EH (cell line): ENCODE measurements at places on chromosomes 1 and 21.

GRCh38 chr1:40130892-40131291 lies 30.3 kb upstream of the RLF start:
- DNase-seq = peak; percentile 75

DNA sequence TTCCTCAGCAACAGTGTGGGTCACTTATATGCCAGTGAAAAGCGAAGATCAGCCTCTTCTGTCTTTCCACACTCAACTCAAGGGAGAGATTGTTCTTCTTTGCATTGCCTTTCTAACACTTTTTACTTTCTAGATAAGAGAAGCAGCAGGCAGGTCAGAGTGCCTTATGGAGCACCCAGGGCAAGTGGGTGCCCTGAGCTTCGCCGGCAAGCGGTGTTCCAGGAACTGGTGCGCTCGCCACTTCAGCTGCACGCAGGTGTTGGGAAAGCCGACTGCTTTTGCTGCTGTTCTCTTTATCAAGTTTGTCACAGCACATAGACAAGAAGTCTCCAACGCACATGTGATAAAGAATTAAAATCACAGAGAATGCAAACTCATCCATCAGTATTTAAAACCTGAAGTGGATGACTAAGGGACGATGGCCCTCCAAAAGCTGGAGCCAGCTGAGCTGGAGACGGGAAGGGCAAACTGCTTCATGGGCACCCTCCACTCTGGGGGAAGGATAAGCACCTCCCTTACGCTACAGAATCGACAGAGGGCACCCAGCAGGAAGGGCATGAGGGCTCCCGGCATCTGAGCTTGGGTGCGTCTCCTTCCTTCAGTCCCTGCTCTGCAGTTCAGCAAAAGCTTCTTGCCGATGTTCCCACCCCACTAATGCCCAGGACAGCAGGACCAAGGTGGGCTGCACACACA lies 20.7 kb downstream of the UBE2G2 start:
- DNase-seq = no peak

- DNase-seq = peak; percentile 37
These were observed 17.0 kb downstream of the RBP7 start for GRCh38 chr1:10014016-10014415.

GRCh38 chr1:10155087-10155712 lies 55.2 kb upstream of the KIF1B start:
- peak; percentile 35 for DNase-seq

DNA sequence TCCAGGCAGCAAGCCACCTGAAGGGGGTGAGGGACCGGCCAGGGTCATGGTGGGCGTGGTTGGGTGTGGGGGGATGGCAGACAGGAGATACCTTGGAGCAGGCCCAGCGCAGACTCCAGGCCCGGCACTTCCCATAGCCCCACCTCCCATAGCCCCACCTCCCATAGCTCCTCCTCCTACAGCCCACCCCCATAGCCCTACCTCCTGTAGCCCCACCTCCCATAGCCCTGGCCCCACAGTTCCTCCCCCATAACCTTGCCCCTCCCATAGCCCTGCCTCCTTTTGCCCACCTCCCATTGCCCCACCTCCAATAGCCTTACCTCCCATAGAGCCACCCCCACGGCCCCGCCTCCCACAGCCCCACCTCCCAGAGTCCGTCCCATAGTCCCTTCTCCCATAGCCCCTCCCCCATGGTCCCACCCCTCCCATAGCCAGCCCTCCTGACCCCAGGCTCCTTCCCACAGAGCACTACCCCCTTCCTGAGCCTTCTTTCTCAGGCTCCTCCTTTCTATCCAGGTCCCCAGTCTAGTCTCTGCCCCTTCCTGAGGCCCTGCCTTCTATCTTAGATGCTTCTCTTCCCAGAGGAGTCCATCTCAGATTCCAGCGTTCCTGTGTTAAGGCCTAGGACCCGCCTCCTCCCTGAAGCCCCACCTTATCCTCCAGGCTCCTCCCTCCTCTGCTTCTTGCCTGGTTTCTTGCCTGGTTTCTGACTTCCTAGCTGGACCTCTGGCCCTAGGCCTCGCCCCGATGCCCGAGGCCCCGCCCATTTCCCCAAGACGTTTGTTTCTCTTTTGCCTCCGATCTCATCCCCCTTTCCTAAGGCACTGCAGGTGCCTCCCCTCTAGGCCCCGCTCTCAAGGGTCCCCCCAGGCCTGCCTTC lies 46.8 kb downstream of the PTPRU start:
- peak; percentile 77 for DNase-seq

DNA sequence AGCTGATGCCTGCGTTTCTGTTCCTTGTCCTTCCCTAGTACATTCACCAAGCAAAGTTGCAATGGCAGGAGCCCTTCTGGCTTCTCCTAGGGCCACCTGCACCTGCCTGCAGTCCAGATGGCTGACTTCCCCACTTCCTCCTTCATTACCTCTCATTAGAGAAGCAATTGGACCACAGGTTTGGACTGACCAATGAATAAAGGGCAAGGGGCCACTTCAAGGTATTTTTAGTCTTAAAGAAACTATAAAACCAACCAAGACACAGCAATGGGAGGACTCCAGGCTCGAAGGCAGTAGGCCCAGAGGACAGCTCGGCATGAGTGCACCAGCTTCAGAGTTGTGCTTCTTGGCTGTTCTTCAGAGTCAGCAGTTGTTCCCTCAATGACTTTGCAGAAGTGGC lies 60.8 kb upstream of the ROR1 start:
- no peak for DNase-seq

DNA sequence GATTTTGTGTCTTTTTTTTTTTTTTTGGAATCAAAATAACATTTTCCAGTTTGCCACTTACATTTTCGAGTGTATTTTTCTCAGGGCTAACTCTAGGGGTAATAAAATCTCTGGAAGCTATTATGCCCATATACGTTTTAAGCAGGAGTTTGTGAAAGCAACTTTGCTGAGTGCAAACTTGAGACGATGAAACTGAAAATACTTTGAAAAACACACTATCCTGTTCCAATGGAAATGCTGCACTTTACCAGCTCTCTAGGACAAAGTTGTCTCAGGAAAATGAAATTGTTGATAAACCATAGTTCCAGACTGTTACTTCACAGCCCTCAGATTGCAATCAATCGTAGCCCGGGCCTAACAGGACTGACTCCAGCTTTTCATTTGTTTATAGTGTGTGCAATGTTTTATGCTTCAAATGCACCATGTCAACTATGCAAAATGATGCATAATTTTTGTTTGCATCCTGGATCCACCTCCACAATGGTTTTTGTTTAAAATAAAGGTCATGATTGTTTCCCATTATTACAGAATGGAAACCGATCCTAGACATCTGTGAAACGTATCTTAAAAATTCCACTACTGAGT lies 220.6 kb upstream of the PKN2 start:
- DNase-seq = no peak

DNA sequence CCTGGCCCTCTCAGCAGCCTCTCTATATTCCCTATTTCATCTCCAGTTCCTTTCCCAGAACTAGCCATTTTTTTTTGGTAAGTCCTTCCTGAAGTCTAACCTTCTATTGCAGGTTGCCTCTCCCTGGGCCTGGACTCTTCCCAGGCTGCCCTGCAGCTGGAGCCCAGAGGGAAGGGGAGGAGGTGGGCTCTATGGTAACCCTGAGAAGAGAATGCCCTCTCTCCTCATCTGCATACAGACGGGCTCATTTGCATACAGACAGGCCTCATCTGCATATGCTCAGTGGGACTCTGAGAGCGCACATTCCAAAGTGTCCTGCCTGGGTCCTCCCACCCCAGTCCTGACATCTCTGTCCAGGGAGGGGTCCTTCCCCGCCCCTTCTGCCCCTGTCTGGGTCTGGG lies 32.7 kb downstream of the RHBG start:
- no peak for DNase-seq

DNA sequence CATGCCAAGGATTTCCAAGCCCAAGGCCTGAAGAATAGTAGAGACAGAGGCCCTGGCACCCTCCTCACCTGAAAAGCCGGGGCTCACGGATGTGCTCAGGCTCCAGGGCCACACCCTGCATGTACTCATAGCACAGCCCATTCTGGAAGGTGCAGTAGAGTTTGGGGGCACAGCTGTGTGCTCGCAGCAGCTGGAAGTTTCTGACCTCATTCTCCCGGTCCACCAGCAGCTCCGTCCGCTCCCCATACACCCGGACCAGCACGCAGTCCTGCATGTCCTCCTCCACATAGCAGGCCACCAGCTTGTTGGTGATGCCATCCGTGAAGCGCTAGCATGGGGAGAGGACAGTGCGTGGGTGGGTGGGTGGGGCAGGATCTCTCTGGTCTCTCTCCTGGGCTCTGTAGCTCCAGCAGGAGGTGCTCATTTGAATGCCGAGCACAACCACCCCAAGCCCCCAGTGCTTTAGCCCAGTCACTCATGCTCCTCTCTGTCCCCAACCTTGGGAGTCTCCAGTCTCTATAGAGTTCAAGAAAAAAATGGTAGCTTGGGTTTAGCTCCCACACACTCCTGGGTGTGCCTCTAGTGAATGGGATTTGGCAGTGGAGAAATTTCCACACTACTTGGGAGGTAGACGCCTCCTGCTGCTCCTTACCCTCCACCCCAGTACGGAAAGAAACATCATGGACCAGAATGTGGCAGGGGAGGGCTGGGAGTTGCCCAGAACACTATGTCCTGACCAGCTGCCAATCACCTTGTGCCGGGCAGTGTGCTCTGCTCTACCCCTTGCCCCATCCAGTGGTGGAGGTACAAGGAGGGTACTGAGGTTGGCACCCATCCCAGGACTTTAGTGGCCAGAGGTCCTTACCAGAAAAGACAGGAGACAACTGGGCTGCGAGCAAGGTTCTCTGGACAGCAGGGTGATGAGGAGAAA lies 1.9 kb downstream of the ETNK2 start:
- DNase-seq = no peak

DNA sequence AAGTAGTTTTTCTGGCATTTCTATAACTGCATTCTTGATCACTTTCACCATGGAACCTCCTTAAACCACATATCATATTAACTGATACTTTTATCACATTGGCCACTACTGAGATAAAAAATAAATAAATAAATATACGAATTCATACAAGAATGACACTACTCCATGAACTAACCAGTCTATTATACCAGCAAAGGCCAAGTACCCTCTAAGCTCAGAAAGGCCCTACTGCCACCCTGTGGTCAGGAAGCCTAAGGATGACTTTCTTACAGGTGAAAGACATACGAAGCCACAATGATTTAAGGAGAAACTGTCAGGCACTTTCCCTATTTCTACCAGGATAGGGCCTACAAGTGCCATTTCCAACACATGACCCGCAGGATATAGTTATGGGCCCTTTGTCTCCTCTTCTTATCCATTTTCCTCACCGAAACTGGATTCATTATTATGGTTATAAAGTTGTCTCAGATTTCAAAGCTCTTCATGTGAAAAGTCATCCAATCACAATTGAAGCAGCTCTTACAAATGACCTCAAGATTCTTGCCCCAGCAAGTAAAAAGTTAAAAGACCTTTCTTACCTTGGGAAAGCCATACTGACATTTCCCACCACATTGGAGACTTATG lies 23.9 kb downstream of the DNAJC8 start:
- peak; percentile 77 for DNase-seq

GRCh38 chr1:246111570-246111969 lies 395.5 kb downstream of the SMYD3 start:
- no peak for DNase-seq

- DNase-seq = peak; percentile 46
These were observed 27.4 kb downstream of the ELF3 start for GRCh38 chr1:202037706-202038296.

DNA sequence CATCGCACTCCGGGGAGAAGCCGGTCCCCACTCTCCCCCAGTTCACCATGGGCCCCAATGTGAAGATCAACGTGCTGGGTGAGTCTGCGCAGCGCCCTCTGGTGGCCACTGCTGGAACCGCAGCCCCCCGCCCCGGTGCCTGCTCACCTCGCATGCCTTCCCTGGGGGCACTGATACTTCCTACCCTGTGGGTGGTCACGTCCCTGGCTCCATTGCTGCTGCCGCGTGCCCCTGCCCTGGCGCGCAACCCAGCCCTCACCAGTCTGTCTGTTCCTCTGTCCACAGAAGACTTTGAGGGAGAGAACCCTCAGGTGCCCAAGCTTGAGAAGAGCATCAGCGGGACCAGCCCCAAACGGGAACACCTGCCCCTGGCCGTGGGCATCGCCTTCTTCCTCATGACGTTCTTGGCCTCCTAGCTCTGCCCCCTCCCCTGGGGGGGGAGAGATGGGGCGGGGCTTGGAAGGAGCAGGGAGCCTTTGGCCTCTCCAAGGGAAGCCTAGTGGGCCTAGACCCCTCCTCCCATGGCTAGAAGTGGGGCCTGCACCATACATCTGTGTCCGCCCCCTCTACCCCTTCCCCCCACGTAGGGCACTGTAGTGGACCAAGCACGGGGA lies 7.6 kb downstream of the EFNA3 start:
- peak; percentile 50 for DNase-seq

GRCh38 chr1:3018576-3018975 lies 2.7 kb upstream of the ACTRT2 start:
- DNase-seq = no peak

DNA sequence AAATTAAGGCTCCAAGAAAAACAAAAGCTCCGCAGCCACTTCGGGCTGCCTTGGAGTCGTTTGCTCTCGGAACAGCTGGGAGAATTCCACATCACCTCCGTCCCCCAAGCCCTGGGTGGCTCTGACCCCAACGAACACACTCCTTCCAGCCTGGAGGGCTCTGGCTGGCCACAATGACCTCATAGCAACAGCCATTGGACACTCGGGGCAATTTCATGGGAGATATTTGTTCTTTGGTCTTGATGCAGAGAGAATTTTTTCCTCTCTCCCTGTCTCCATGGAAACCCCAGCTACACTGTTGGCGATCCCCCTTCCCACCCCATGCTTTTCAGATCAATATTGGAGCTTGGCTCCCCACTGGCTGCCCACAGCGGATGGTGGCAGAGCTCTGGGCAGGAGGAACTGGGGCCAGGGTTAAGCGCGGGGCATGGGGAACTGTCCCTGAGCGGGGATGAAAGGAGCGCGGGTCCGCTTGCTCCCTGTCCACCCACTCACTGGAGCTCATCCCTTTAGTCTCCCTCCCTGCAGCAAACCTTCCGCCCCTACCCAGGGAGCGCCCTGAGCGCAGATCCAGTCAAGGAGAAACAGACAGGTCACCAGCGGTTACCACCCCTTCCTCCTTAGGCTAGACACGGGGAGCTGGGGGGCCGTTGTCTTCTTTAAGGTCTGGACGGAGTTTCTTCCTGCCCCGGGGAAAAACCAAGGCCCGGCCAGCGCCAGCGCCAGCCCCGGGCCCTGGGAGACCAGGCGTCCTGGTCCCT lies 1.2 kb downstream of the WNT4 start:
- DNase-seq = no peak

- DNase-seq = no peak
These were observed 497.6 kb downstream of the PLPP3 start for GRCh38 chr1:56081736-56082135.

DNA sequence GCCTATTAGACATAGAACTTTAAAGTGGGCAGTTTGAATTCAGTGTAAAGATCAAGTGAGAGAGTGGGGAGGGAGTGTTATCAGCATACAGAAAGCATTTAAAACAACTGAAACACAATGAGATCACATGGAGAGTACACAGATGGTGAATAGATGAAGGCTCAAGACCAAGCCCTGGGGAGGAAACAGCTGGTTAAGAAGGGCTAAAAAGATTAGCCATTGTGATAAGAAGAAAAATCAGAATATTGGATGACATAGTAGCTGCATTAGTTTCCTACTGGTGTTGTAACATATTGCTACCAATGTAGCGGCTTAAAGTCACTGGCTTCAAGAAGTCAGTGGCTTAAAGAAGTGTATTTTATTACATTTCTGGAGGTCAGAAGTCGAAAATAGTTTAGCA lies 443.4 kb upstream of the RGS18 start:
- no peak for DNase-seq
